Temporal lobe (tissue), 4 donors: ENCODE measurements at places on chromosomes 11 and 22. TPM values are rescaled to one million over a fixed set of nuclear protein-coding genes. Genes with fewer than 3 reads are reported as not detected.

VPS26B gene
- total RNA-seq, result 62.2 TPM

FAM83F gene
- total RNA-seq, result 0.25 TPM

KIRREL3 gene
- total RNA-seq, result 19.7 TPM

SLC22A6 gene
- 5.7 TPM for total RNA-seq

ACTN3 gene
- not detected for total RNA-seq

MIF gene
- 77.7 TPM for total RNA-seq

OR5B21 gene
- total RNA-seq, result not detected

WNT7B gene
- total RNA-seq, result 2.7 TPM

TMEM45B gene
- total RNA-seq, result 1.5 TPM

ZFP91 gene
- 39.3 TPM for total RNA-seq

KRTAP5-10 gene
- not detected for total RNA-seq

MSANTD4 gene
- total RNA-seq, result 54.3 TPM

MUC5AC gene
- total RNA-seq, result 0.25 TPM

MMP13 gene
- total RNA-seq, result 0.25 TPM

OR51B5 gene
- 0.74 TPM for total RNA-seq

PRSS23 gene
- total RNA-seq, result 19.9 TPM

SLC22A12 gene
- total RNA-seq, result not detected

SCUBE2 gene
- total RNA-seq, result 3.9 TPM

MPPED1 gene
- total RNA-seq, result 339 TPM

MAPK8IP2 gene
- 70.3 TPM for total RNA-seq

GPHA2 gene
- not detected for total RNA-seq

WBP2NL gene
- 3.7 TPM for total RNA-seq

BBOX1 gene
- 4.2 TPM for total RNA-seq
